Glutamatergic neuron (in vitro differentiated cells): ENCODE measurements at places on chromosomes 1 and 21.

DNA sequence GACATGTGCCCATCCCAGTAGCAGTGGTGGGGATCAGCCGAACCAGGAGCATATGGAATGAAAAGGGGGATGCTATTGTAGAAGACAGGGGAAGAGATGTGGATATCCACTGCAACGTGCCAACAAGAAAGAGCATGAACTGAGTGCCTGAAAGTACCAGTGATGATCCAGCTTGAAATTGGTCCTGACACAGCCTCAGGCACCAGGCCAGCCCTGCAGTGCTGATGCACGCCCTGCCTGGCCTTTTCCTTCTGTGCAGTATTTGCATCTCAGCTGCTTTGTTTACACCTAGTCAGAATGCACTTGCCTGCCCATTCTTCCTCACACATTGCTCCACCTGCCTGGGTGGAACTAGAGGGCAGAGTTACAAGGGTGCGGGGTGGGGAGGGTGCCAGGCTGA, 50.3 kb upstream of the ARTN start:
- DNase-seq = no peak

DNA sequence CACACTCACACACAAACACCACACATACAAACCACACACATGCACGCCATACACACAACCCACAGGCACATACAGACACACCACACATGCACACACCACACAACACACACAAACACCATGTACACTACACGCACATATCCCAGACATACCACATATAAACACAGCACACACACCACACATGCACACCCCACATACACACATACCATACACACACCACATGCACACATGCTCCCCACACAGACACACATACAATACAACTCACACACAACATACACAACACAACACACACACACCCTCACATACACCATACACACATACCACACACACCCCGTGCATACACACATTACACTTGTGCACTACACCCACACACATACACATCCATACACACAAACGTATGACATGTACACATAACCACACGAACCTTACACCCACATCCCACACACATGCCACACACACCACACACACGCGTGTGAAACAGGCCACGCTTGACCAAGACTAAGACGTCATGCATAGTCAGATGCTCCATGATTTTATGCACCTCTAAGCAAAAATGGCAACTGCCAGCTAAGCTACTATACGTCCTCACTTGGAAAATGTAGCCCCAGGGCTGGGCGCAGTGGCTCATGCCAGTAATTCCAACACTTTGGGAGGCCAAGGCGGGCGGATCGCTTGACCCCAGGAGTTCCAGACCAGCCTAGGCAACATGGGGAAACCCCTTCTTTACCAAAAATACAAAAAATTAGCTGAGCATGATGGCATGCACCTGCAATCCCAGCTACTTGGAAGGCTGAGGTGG, 77.4 kb upstream of the TMPRSS2 start:
- DNase-seq = no peak

GRCh38 chr1:35707601-35708440, 10.9 kb downstream of the C1orf216 start:
- peak; percentile 88 for DNase-seq

DNA sequence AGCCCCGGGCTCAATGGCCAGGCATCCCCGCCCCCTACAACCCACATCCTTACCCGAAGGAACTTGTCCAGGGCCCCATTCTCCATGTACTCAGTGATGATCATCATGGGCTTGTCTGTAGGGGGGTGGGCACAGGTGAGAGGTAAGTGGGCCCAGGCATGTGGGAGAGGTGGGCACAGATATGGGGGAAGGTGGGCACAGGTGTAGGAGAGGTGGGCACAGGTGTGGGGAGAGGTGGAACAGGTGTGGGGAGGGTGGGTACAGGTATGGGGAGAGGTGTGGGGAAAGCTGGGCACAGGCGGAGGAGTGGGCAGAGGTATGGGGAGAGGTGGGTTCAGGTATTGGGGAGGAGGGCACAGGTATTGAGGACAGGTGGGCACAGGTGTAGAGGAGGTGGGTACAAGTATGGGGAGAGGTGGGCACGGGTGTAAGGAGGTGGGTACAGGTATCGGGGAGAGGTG, 23.5 kb downstream of the EPHA2 start:
- DNase-seq = no peak

- no peak for DNase-seq
These were observed 21.4 kb downstream of the MYBPH start for GRCh38 chr1:203153989-203154821.
